Stimulated activated effector memory CD8-positive, alpha-beta T cell treated with anti-CD3 and anti-CD28 coated beads, Interleukin-12 subunit alpha, Interleukin-12 subunit beta, amount 100 ng/mL, for 72 hours (primary cell): ENCODE measurements at places on chromosomes 1 and 21.

DNA sequence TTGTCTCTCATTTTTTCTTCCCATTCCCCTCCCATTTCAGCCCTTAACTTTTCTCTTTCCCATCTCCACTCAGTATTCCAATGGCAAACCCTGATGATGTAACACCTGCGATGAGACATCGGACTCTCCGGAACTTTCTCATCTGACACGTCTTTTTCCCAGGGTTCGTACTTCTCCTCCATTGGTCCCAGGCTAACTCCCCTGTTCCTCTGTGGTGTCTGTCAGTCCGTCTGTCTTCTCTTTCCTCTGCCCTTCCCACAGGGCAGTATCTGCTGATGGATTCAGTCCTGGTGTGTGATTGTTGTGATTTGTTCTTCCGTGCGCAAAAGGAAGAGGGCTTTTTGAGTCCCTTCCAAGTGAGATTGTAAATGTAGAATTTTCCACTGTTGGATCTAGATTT is 27.7 kb downstream of the VANGL2 start:
- no peak for DNase-seq

- DNase-seq, result peak; percentile 83
Observed at GRCh38 chr21:42193131-42193671, 25.7 kb upstream of the ABCG1 start.

GRCh38 chr21:41816583-41817165 is 49.8 kb upstream of the RIPK4 start:
- peak; percentile 60 for DNase-seq

GRCh38 chr1:202622388-202622787 is 87.9 kb downstream of the SYT2 start:
- DNase-seq, result no peak

DNA sequence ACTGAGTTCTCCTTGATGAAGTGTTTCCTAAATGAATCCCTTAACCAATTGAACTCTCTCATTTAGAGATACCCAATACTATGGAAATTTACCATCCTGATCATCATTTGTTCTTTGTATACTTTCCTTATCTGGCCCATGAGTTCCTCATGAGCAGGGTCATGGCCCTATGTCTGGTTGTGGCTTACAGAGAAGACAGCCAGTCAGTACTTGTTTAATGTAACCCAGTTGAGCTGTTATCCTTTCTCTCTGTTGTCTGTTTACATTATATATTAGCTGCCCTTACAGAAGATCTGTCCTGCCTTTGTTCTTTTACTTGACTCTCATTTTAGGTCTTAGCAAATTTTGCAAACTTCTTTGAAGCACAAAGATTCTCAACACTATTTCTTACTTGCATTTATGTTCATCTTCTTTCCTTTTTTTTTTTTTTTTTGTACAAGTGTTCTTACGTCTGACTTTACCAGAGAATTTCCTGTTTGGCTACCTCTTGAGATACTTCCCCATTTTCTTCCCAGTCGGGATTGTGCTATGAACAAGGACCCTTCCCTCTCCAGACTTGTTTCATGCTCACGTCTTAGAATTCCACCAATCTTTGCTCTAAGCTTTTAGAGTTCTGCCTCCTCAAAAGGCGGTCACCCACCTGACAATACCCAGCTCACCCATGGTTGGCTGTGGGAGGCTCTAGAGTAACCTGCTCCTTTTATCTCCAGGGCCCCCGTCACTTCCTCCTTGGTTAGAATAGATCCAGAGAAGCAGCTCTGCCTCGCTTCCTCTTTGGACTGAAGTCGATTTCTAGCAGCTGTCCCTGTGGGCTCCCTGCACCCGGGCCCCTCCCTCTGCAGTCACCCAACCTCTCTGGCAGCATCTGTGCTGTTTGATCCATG is 53.6 kb upstream of the RUNX1 start:
- DNase-seq, result no peak

DNA sequence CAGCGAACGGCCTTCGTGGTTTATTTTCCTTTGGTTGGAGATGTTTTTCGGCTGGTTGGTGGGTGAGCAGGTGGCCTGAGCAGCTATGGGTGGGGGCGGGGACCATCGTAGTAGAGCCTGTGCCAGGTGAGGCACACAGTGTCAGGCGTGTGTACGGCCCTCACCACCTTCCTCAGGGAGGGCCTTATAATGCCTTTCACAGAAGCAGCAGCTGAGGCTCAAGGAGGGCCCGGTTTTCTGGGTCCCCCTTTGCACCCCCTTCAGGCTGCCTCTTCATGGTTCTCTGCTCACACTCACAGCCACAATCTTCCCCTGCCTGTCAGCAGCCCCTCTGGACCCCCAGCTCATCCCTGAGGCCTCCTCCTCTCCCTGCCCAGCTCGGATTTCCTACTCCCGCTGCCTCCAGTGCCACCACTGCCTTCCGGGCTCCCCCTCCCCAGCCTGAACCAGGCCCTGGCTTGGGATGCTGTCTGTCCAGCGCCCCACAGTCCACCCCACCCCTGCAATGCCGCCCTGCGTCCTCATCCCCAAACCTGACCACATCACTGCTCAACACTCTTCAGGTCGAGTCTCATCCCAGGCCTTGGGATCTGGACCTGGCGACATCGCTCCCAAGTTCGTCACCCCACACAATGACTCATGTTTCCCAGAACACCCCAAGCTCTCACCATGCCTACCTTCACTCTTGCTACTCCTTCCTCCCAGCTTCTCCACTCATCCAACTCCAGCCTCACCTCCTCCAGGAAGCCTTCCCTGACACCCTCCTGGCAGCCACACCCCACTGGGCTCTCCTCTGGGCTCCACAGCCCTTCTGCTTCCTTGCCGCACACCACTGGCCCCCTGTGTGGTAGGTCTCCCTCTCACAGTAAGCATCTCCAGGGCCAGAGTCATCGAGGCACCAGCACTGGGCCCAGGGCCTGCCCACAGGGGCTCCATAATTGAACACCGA is 53.9 kb downstream of the DMRTB1 start:
- DNase-seq, result no peak

GRCh38 chr1:77961392-77961791 is 17.5 kb downstream of the FUBP1 start:
- no peak for DNase-seq

DNA sequence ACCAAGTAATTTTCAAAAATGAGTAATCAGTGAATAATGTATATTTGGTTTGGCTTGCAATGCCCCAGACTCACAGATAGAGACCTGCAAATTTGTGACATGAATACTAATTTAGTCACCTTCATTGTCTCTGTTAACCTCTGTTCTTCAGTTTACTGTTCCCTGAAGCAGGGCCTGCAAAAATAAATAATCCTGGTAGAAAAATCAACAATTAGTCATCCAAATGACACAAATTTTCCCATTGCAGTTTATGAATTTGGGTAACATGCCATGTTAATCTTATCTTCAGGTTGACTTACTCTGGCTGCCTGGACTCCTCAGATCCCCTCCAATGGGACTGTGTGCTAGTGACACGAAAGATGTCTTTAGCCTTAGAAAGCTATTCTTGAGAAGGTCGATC is 289.5 kb downstream of the PAPPA2 start:
- DNase-seq, result no peak

DNA sequence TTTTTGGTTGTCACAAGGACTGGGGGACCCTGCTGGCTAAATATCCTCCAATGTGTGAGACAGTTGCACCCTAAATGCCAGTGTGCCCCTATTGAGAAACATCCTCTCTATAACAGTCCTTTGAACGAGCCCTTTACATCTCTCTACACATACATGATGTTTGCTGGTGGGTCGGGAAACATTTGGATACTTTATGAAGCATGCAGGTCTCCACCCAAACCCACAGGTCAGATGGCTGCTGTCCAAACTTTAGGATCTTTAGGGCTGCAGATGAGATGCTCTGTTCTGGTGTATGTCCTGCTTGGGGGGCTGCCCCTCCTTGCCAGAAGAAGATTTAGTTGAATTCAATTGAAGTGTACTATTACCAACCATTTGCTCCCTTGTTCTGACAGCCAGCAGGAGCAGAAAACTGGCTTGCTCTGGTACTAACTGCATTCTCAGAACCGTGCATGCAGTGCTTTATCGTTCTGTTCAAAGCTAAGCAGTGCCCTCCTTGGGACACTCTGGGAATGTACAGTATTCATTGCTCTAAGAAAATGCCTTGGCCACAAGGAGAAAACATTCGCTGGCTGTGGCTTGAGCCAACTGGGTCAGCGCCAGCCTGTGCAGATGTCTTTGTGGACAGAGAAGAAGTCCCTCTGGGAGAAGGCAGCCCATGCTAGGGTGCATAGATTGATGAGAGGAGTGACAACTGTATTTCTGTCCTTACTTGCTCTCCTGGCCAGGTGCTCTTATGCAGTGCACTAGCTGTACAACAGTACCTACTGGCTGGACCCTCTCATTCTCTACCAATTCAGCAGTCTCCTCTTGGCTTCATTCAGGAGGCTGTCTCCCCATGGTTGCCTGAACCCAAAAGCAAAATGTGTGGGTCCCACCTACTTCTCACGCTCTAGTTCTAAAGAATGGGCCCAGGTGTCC is 61.4 kb upstream of the DIRAS3 start:
- no peak for DNase-seq

DNA sequence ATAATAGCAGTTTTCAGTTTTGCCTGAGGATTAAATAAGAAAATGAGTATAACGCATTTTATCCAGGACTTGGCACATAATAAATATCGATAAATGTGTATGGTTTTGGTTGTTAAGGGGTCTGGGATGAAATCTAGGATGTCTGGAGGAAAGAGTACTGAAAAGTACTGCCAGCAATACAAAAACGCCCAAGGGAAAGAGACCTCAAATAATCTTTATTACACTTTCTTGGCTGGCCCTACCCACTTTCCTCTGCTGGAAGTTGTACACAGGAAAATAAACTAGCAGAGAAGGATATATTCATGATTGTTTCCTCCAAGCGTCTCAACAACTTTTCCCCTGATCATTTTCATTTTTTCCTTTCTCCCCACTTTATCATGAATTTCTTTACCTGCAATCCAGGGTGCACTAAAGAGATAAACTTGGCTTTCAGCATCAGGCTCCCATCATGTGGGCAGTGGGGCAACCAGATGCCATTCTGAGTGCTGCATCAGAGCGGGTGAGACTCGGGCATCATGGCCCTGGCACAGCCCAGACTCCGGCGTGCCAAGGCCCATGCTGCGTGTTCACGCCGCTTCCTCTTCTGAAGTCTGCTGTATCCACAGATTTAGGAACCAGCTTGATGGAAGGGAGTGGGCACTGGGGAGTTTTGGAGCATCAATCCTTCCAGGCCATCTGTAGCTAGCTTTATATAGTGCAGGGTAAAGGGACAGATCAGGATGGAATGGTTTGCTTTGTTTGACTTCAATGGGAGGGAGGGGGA is 35.8 kb upstream of the PLXNA2 start:
- DNase-seq, result no peak
